ENCODE measurements at places on chromosomes 1 and 21. TPM values are rescaled to one million over a fixed set of nuclear protein-coding genes. Genes with fewer than 3 reads are reported as not detected.
A peak's percentile ranks its signal among the peaks of the same experiment; 100 is the strongest.

The TAS1R1 gene
- not detected for polyA plus RNA-seq

The FGR gene
- 1.7 TPM for polyA plus RNA-seq

The SOX13 gene
- 53.1 TPM for polyA plus RNA-seq

The KRTAP21-2 gene
- polyA plus RNA-seq: not detected

The NBPF4 gene
- not detected for polyA plus RNA-seq

The RSPO1 gene
- 4.0 TPM for polyA plus RNA-seq

The UMODL1 gene
- polyA plus RNA-seq: 0.13 TPM

The FHAD1 gene
- 3.8 TPM for polyA plus RNA-seq

DNA sequence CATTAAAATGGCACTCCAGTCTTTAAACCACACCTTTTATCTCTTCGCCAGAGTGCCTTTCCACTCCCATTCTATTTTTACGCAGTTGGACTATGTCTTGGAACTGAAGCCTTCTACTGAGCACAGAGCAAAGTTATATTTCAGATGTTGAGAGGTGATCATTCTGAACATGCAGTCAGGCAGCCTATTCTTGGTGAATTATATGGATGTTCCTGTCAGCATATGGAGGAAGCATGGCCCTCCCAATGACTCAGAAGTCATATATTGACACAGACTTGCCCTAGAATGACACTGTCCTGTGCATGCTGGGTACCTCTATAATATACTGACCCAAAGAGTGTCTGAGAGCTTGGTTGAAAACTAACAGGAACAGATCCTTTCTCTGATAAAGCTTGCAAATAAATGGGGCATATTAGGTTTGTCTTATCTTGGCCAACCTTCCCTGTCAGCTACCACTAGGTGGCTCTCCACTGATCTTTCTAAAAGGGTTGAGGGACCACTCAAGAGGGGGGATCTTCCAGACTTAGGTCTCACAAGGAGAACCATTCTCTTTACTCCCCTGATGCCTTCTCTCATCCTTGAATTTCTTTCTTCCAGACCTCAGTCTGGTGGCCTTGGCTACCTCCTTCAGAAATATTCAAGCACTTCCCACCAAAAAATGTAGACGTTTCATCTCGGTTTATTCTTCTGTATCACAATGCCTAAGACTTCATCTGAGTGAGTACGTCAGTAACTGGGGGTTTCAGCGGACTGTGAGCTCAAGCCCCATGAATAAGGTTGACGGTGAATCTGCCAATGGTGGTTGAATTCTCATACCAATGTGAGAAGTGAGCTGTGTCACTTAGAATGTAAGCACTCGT lies 11.8 kb upstream of the ALG14 start:
- no peak for DNase-seq

DNA sequence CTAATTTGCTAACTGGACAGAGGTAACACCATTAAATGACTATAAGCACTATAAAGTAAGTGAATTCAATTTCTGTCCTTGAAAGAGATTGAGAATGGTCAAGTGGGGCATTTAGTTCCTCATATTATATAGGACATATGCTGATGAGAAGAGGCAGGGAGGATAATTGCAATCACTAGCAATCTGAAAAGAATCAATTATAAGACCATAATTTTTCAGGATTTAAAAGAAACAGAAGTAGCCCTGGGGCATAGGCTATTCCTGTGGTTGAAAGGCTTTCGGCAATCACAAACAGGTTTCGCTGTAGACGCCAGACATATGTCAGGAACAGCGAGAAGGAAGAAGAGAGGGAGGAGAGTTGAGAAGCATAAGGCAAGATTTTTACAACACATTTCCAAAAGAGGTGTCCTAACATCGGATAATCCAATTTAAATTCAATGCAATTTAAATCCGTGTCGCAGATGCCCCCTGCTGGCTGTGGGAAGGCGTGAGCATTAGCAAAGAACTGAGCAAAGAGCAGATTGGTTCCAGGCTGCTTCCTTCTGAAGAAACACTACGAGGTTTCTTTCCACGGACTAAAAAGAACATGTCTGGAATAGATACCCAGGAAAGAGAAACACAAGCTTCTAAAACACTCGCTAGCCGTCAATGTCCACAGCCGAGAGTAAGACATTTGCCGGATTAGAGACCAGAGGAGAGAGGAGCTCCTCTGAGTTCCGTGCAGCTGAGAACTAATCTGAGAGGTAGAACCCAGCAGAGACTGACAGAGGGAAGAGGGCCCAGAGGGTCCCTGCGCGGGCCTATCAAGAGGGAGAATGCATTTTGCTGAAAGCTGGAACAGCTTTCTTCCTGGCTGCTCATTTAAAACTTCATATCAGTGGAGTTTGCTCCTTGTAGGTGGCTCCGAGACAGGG lies 27.9 kb downstream of the RGS5 start:
- DNase-seq: peak; percentile 38

DNA sequence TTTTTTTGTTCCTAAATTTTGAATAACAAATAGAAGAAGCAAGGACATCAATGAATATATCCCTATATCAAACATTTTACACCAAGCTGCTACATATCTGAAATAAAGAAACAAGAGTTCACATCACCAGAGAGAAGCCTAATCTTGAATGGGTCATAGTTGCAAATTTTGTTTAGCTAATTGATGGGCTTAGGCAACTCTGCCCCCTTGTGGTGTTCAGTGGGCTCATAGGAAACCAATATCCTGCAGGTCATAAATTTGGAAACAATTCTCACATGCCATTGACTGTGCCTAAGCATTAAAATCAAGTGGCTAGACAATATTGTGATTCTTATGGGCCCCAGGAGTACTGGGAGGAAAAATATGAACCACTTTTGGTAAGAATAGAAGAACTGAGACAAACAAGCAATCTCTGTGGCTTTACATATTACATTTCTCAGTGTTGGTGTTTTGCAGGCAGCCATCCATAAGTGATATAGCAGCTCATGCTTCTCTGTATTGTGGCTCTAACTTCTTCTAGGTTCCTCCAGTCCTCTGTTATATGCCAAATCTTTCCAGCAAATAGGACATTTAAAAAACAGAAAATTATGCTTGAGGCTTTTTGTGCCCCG lies 1262.8 kb upstream of the PRMT6 start:
- peak; percentile 36 for DNase-seq

DNA sequence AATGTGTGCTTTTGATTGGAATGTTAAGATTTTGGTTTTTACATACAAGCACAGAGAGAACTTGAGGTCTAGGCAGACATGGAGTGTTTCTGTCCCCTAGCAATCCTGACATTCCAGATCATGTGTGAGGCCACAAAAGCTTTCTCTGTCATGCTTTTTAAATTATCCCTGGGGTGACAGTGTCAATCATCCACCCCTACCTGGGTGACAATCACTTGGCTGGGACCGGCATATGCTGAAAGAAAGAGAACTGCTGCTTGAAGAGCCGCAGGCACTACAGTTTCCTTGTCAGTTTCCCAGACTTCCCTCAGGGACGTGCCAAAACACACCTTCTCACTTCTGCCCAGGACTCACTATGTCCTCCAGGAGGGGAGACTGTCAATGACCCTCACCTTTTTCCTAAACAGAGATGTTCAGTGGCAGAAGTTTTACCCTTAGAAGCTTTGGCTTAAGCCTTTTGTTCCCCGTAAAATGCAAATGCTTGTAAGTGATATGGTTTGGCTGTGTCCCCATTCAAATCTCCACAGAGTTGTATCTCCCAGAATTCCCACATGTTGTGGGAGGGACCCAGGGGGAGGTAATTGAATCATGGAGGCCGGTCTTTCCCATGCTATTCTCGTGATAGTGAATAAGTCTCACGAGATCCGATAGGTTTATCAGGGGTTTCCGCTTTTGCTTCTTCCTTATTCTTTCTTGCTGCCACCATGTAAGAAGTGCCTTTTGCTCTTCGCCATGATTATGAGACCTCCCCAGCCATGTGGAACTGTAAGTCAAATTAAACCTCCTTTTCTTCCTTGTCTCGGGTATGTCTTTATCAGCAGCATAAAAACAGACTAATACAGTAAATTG lies 217.4 kb downstream of the FGGY start:
- DNase-seq: no peak

- DNase-seq: no peak
Measured at GRCh38 chr1:35576061-35576765, 3.1 kb downstream of the TFAP2E start.

GRCh38 chr1:18422076-18422777 lies 58.5 kb upstream of the KLHDC7A start:
- no peak for DNase-seq

- DNase-seq: no peak
Measured at GRCh38 chr1:155379180-155379579, 58.5 kb downstream of the RUSC1 start.

- no peak for DNase-seq
Measured at GRCh38 chr1:53368314-53369033, 40.6 kb upstream of the LRP8 start.

GRCh38 chr1:205356440-205357139 lies at the start of gene KLHDC8A:
KLHDC8A (minus strand) TSS chr1:205356922; CDS start chr1:205343604, 13,318 bp downstream.
- peak; percentile 67 for DNase-seq

GRCh38 chr1:154342836-154343472 lies 17.6 kb downstream of the ATP8B2 start:
- DNase-seq: no peak

DNA sequence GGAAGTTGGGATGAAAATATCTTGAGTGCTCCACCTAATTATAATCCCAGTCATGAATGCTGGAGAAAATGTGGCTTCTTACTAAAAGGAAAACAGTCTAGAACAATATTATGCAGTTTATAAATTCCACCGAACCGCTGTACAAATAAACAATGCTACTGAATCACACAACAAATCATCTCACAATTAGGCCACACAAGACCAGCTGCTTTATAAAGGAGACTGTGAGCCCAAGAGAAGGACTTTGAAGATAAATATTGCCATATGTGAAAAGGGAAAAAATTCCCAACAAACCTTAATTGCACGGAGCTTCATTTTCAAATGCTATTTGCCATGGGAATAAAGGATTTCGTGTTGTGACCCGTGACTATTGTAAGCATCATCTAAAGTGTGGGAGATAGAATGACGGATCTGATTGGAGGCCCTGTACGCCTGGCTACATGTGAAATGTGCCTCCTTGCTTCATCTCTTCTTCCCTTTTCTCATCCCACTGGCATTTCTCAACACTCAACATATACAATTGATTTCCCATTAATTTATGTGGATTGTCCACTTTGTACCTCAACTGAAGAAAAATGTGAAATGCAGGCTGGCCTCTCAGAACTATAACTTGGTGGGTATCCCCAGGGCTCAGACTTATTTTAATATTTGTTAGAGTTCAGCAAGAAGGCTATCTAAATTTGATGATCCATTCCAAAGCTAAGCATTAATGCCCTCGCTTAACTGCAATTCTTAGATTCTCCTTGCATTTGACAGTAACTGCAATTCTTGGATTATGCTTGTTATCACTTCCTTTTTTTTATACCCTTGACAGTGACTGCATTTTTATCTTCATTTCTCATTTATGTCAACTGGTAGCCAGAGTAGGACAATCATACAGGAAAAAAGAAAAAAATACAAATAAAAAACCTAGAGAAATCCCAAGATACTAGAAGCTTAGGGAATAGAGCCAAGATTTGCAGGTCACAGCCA lies 122.3 kb downstream of the TGFB2 start:
- no peak for DNase-seq

GRCh38 chr1:43978551-43979260 lies at the start of gene B4GALT2:
B4GALT2 (plus strand) TSS chr1:43979210; CDS start chr1:43981161, 1,951 bp downstream.
- no peak for DNase-seq

GRCh38 chr1:9860887-9861286 lies 37.1 kb upstream of the CLSTN1 start:
- no peak for DNase-seq

DNA sequence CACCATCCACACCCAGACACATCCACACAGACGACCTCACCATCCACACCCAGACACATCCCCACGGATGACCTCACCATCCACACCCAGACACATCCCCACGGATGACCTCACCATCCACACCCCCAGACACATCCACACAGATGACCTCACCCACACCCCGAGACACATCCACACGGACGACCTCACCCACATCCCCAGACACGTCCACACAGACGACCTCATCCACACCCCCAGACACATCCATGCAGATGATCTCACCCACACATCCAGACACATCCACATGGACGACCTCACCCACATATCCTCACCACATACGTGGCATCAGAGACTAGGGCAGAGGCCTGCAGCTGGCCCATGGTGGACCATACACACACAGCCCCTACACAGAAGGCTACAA lies 14.7 kb upstream of the FABP3 start:
- no peak for DNase-seq

GRCh38 chr1:9850442-9851162 lies 26.8 kb upstream of the CLSTN1 start:
- no peak for DNase-seq

DNA sequence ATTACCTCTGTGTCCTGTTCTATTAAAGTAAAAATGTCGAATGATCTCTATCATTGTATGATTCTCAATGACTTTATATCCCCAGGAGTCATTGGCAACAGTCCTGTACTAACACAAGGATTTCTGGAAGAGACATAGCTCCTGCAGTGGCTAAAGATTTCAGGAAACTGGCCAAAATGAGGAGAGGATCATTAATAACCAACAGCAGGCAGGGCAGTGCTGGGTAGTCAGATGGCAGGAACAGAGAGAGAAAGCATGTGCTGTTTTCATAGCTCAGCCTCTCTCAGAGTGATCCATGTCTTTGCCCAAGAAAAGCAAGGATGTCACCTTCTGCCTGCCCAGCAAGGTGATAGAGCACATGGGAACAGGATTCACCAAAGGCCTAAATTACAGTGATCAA lies 604.7 kb upstream of the PLXNA2 start:
- DNase-seq: no peak

DNA sequence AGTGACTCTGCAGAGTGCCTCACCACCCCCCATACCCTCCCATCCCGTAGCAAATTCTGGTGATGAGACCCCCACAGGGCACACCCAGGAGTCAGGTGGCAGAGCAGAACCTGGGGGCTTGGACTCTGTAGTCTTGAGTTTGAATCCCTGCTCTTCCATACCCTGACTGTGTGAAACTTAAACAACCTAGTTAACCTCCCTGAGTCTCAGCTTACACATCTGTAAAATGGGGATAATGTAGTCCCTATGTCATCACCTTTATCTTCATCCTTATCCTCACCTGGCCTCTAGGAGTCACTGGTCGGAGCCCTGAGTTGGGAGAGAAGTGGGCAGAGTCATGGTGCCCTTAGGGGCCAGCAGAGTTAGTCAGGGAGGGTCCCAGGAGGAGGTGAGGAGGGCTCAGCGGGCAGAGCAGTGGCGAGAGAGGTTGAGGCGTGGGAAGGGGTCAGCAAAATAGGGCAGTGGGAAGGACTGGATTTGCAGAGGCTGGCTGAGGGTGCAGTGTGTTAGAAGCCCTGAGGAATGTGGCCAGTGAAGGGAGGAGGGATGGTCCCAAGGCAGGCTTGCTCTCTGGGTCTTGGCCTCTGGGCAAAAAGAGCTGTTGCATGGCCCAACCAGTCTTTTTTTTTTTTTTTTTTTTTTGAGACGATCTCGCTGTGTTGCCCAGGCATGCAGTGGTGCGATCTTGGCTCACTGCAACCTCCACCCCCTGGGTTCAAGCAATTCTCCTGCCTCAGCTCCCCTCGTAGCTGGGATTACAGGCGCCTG lies 18.6 kb downstream of the C1orf167 start:
- no peak for DNase-seq

DNA sequence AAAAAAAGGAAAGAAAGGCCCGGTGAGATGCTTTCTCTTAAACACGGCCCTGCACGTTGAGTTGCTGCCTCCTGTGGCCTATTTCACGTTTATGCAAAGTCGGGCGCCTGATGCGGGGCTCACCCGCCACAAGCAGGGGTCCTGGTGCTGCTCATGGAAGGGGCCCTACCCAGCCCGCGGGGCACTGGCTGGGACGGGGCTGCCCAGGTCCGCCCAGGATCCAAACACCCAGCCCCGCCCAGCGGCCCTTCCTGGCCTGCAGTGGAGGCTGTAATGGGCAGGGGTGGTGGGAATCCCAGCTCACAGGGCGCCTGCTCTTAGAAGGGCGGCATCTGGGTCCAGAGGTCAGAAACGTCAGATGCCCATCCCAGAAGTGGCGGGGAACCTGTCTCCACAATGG lies 1.6 kb downstream of the COL6A2 start:
- DNase-seq: no peak
